ENCODE measurements at places on chromosomes 11 and 22.

- no peak for DNase-seq
Measured at GRCh38 chr11:134763030-134763388, 351.0 kb upstream of the B3GAT1 start.

DNA sequence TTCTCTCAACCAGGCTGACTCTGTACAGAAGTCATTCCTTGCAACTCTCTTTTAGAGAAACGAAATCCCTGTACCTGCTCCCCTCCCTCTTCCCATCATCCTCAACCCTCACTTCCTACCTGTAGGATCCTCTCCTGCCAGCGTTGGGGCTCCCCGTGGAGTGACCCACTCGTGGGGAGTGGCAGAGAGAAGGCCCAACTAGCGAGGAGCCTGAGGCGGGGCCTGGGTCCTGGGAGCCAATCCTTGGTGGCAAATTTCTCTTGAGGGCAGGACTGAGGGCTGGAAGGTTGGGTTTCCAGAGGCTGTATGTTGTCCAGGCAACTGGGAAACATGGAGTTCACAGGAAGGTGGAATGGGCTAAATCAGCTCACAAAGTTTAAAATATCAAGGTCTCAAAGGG, 10.4 kb downstream of the NHERF4 start:
- no peak for DNase-seq

DNA sequence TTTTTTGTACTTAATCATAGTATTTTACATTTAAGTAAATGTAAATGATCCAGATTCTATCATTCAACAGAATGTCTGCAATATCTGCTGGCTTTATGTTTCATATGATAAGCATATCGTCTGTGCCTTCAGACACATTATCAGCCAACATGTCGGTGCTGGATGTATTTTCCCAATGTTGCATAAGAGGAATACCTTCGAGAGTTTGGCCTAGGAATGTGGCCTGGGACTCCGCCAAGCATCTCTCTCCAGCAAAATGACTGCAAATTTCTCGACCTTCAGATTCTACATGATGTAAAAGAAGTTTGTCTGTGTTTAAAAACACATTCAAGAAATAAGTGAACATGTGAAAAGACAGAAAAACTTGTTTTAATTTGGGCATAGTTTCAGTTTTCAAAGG, 6.9 kb downstream of the BDNF start:
- no peak for DNase-seq

GRCh38 chr11:45145379-45146071, 914 bp upstream of the PRDM11 start:
- DNase-seq = no peak

DNA sequence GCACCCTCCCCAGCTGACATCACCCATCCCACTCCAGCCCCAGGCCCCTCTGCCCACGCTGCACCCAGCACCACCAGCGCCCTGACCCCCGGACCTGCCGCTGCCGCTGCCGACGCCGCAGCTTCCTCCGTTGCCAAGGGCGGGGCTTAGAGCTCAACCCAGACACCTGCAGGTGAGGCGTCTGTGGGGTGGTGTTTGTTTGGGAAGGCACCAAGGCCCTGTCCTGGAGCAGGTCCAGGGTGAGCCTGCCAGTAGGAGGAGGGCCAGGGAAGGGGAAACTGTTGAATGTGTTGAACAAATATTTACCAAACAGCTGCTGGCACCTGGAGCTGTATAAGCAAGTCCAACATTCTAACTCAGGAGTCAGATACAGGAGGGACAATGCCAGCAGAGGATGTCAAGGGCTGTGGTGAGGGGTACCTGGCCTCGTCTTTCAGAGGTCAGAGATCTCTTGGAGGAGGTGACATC, 3.1 kb downstream of the VEGFB start:
- DNase-seq = no peak

- no peak for DNase-seq
Measured at GRCh38 chr11:64165481-64165841, 452 bp downstream of the MACROD1 start.

DNA sequence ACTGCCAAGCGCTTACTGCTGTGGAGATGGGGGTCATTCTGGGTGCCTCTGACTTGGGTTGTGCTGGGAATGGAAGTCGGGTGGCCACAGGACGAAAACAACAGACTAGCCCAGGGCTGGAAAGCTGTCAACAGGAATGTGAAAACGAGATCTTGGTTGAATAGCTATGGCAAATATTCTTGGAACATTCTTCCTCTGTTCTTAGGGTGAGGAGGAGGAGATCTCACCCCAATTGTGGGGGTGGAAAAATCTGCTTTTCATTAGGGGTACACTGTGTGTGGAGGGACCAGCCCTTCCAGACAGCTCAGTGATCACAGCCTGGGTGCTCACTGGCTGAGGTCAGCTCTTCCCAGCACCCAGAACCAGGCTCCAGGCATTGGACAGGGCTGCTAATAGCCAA, 52.0 kb upstream of the PRSS23 start:
- no peak for DNase-seq

- no peak for DNase-seq
Measured at GRCh38 chr11:47487421-47487820, 38.5 kb upstream of the RAPSN start.

- DNase-seq = no peak
Measured at GRCh38 chr11:123065621-123066020, 3.7 kb upstream of the HSPA8 start.

DNA sequence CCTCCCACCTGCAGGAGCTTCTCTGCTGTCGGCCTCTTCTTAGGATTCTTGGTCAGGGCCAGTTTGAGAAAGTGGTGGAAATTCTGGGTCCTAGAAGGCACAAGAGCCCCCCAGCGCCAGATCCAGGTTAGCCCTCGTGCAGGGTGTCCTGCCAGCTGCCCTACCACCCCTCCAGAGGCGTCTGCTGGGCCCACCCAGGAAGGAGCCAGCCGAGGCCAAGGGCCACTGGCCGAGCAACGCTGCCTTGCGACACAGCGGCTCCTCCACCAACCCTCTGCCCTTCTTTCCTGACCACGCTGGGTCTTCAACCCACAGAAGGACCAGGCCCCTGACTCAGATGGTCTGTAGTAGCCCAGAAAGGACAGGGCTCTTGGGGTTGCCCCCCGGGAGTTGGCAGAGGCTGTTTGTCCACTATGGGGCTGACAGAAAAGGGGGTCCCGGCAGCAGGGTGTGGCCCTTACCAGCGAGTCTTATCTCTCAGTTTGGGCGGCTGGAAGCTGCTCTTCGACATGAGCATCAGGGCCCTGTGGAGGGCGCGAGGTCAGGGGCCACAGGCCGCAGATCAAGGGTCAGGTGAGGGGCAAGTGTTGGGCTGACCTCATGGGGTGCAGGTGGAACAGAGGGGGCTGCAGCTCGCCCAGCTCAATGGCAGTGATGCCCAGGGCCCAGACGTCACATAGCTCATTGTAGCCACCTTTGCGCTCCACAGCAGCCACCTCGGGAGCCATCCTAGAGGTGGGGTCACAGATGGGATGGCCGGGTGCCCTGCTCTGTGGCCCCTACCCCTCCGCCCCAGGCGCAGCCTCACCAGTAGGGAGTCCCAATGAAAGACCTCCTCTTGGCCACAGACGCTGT, 2.5 kb downstream of the MAP4K2 start:
- DNase-seq = no peak

- DNase-seq = no peak
Measured at GRCh38 chr11:643366-643765, 6.3 kb downstream of the DRD4 start.

- DNase-seq = no peak
Measured at GRCh38 chr11:83068568-83068967, 3.1 kb downstream of the RAB30 start.

DNA sequence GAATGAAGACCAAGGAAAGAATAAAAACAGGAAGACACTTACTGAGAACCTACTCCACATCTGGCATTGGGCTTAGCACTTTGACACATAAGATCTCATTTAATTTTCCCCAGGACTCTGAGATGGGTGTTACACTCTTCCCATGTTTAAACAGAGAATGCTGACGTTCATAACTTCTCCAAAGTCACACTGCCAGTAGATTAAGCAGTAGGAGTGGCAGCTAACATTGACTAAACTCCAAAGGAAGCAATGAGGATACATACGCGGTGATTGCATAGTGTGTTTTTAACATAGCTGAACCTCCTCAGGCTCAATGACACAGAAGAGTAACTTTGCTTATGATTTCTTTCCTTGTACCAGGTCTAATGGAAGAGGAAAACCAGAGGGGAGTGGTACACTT, 14.5 kb upstream of the OR10V1 start:
- no peak for DNase-seq

DNA sequence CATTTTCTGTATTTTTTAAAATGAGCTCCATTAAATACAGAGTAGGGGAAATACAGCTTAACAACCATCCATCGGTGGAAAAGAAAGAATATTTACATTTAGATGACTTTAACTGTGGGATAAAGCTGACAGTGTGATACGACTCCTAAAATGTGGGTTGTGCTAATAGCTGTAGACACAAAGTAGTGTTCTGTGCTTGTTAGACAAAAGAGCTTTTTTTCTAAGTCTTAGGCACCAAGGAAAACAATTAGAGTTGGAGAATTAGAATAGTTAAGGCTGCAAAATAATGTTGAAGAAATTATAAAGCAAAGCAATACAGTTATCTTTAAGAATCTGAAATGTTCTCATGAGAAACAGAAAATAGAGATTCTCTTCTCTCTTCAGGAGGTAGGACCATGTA, 307.7 kb upstream of the KIRREL3 start:
- no peak for DNase-seq

GRCh38 chr11:534396-535209, 773 bp downstream of the HRAS start:
- no peak for DNase-seq

GRCh38 chr22:49692499-49693225, 135.0 kb downstream of the BRD1 start:
- no peak for DNase-seq

DNA sequence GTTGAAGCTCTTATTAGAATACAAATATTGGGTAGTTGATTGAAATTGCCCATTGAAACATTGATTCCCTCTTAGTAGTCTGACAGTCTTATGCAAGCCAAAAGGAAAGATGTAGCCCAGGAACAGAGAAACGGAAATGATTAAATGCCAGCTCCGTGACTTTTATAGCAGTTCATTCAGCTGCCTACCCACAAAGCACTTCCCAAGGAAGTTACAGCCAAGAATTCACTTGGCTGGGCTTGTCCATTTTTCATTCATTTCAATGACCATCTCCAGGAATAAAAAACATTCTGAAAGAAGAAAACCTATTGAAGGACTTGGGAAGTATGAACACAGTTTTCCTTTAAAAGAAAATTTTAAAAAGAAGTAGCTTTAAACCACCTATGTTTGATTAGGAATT, 62.0 kb downstream of the NCAM1 start:
- DNase-seq = no peak

DNA sequence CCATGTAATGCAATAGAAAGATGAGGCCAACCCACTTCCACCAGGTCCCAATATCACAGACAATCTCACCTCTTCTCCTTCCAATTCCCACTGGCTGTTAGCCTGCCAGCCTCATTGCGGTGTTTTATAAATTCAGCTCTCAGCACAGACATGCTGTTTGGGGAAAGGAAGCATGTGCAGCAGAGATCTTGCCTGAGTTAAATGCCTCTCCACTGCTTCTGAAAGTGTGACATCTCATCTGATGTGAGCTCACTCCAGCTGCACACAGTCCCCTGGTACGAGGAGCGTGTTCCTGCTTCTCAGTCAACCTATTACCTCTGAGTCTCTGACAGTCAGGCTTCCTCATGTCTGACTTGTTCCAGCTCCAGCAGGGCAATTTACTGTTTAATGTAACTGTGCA, 122.7 kb upstream of the GUCY1A2 start:
- no peak for DNase-seq

DNA sequence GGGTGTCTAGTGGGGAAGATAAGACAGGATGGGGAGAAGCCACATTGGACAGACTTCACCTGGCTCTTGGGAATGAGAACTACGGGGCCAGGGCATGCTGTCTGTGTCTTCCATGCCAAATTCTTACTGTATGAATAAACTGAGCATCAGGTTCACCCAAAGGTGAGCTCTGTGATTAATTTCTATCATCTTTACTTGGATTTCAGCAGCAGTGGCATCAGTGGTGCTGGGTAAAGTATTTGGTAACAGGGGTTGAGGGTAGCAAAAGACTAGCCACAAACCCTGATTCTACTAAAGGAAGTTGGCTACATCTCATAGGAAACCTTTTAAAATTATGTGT, 38.8 kb downstream of the IRAG1 start:
- DNase-seq = no peak

GRCh38 chr11:42043312-42043711, 583.9 kb upstream of the LRRC4C start:
- DNase-seq = no peak

GRCh38 chr11:1299621-1300020, 9.8 kb downstream of the TOLLIP start:
- no peak for DNase-seq

DNA sequence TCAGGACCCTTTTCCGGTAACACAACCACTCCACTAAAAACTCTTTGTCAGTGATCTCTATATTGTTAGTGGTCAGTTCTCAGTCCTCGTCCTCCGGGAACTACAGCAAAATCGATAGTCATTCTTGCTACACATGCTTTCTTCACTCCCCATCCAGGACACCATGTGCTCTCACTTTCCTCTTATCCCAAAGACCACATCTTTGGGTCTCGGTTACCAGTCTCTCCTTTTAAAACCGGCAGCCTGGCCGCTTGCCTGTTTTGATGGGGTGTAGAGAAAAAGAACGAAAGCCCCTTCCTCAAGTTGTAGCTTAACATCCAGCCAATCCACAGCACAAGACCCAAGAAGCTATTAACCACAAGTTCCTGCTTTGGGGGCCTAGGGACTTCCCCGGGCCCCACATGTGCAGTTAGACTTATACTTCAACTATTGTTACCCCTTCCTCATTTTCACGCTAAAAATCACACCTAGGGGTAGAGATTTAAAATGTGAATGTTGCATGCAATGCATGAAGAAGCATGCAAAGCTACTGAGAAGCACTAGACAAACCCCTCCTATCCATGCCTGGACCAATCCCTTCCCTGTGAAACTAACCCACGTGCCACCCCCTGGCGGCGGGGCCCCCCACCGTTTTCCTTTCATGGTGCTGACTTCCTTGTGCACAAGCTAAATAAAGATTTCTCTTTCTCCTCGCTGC, 1.5 kb upstream of the TOLLIP start:
- peak; percentile 64 for DNase-seq

GRCh38 chr11:112455791-112456190, 195.1 kb upstream of the PLET1 start:
- no peak for DNase-seq

GRCh38 chr11:95256321-95256779, 25.3 kb upstream of the SESN3 start:
- no peak for DNase-seq

- DNase-seq = no peak
Measured at GRCh38 chr22:49331223-49331815, 496.4 kb downstream of the BRD1 start.

GRCh38 chr22:44172370-44173108, 8.2 kb upstream of the PARVG start:
- no peak for DNase-seq

DNA sequence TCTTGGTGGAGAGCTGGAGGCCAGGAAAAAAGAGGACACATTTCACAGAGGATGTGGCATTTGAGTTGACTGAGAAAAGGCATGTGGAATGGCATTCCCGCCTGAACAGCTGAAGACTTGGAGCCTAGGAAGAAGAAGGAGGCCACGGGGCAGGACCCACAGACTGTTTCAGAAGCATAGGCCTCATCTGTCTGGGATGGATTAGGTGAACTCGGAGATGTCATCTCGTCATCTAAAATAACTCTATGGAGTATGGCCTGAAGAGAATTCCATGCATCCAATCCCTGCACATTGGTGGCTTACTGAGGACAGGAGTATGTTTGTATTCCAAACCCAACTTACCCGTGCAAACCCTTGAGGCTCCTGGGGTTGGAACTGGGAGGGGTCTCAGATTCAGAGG, 16.4 kb downstream of the SPATA19 start:
- DNase-seq = no peak

Data from effector CD8-positive, alpha-beta T cell (primary cell).